Tibial nerve (tissue), 4 donors: ENCODE measurements at places on chromosomes 7 and 10.

DNA sequence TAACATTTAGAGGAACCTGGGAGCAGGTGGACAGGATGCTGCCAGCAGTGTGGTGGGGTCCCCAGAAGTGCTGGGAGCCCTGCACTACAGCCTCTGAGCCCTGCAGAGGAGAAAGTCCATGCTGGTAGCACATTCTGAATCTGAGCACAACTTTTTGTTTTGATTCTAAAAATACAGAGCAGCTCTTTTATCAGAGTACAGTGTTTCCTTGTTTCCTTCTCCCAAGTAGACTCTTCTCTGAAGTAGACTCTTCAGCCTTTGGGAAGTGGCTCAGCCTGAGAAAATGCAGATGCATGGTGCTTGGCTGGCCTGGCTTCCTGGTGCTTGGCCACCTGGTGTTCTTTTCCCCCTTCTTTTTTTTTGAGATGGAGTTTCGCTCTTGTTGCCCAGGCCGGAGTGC is 9.1 kb downstream of the ADCY1 start:
- DNase-seq, result no peak
- no peaks in the 10 kb centered on the region for H3K27me3 ChIP-seq
- H3K4me1 ChIP-seq, result no peaks in the 10 kb centered on the region
- no peak overlapping the region for H3K27ac ChIP-seq

- DNase-seq, result no peak
Measured at GRCh38 chr7:25718596-25718995, 433.4 kb upstream of the NFE2L3 start.

GRCh38 chr10:10092581-10092980 is 925.1 kb upstream of the CELF2 start:
- no peak overlapping the region for H3K27ac ChIP-seq
- H3K4me3 ChIP-seq, result no peak overlapping the region
- no peaks in the 10 kb centered on the region for H3K27me3 ChIP-seq

DNA sequence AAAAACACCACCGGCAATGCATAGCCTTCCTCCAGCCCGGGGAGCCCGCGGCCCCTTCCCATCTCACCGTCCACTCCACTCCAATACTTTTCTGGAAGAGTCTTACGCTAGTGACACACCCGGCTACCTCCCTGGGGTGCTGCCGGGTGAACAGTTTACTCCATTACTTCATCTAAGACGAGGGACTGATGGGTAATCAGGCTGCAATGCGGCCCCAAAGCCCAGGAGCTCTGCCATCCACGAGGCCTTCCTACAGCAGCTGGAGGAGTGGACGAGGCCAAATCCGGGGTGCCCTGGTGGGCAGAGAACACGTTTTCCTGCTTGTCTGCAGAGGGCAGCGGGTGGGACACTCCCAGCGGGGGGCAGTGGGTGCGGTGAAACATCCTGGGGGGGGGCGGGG is 356.2 kb upstream of the SHH start:
- H3K4me1 ChIP-seq, result no peaks in the 10 kb centered on the region
- H3K27me3 ChIP-seq, result no peaks in the 10 kb centered on the region
- no peaks in the 10 kb centered on the region for H3K36me3 ChIP-seq
- no peak for DNase-seq

DNA sequence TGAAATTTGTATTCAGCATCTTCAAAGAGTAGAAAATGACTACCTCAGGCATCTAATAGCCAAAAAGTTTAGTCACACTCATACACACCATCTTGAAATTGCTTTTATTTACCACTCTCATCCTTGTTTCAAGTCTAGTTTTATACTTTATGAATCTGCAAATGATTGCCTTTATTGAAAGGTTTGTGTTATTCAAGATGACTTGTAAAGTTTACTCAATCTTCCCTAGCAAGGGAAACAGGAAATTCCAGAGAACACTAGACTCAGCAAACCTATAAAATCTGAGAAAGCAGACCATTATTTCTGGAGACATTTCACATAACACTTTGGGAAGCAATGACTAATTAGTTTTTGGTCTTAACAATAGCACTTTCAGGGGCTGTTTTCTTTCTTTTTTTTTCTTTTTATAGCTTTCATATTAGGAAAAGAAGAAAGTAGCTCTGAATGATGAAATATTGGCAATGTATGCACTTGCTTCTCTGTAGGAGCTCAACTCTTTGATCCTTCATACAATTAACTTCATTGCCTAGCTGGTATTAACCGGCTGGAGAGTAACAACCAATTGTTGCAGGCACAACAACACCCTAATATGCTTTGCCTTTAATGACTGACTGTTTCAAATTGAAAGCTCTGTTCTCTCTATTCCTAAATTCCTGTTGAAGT is 68.9 kb upstream of the HDAC9 start:
- no peaks in the 10 kb centered on the region for H3K27me3 ChIP-seq
- no peaks in the 10 kb centered on the region for H3K36me3 ChIP-seq
- no peak for DNase-seq
- no peak overlapping the region for H3K4me3 ChIP-seq
- H3K4me1 ChIP-seq, result peaks cover 15% of the 10 kb centered on the region
- H3K27ac ChIP-seq, result no peak overlapping the region

- no peaks in the 10 kb centered on the region for H3K4me1 ChIP-seq
- no peak overlapping the region for H3K4me3 ChIP-seq
- H3K27ac ChIP-seq, result no peak overlapping the region
- no peaks in the 10 kb centered on the region for H3K36me3 ChIP-seq
- DNase-seq, result no peak
- H3K27me3 ChIP-seq, result no peaks in the 10 kb centered on the region
Measured at GRCh38 chr7:90622670-90623069, 26.5 kb downstream of the CDK14 start.

- no peaks in the 10 kb centered on the region for H3K36me3 ChIP-seq
- no peak overlapping the region for H3K27ac ChIP-seq
- H3K27me3 ChIP-seq, result no peaks in the 10 kb centered on the region
- H3K4me1 ChIP-seq, result no peaks in the 10 kb centered on the region
- DNase-seq, result no peak
Measured at GRCh38 chr7:75872073-75872782, 6.6 kb upstream of the RHBDD2 start.

GRCh38 chr10:117186832-117187615 is 10.3 kb upstream of the KCNK18 start:
- no peak overlapping the region for H3K27ac ChIP-seq
- no peak overlapping the region for H3K4me3 ChIP-seq
- H3K4me1 ChIP-seq, result no peaks in the 10 kb centered on the region

DNA sequence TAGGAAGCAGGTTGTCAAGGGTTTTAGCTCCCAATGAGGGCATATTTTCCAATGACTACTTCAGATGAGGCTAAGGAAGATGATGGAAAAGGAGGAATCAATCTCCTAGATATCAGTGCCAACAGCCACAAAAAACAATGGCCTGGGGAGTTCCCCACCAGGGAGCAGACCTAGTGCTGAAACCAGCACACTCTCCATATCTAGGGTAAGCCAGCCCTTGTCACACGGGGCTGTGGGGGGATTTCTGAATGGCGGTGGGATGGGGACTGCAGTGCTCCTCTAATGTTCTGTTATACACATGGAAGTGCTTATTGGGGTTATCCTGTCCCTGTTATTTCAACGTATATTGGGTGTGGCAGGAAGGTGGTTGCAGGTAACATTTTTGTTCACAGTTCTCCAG is 18.5 kb downstream of the EPC1 start:
- H3K36me3 ChIP-seq, result no peaks in the 10 kb centered on the region
- peaks cover 100% of the 10 kb centered on the region for H3K4me1 ChIP-seq
- no peak overlapping the region for H3K27ac ChIP-seq
- no peak for DNase-seq
- H3K27me3 ChIP-seq, result no peaks in the 10 kb centered on the region
- H3K4me3 ChIP-seq, result no peak overlapping the region

DNA sequence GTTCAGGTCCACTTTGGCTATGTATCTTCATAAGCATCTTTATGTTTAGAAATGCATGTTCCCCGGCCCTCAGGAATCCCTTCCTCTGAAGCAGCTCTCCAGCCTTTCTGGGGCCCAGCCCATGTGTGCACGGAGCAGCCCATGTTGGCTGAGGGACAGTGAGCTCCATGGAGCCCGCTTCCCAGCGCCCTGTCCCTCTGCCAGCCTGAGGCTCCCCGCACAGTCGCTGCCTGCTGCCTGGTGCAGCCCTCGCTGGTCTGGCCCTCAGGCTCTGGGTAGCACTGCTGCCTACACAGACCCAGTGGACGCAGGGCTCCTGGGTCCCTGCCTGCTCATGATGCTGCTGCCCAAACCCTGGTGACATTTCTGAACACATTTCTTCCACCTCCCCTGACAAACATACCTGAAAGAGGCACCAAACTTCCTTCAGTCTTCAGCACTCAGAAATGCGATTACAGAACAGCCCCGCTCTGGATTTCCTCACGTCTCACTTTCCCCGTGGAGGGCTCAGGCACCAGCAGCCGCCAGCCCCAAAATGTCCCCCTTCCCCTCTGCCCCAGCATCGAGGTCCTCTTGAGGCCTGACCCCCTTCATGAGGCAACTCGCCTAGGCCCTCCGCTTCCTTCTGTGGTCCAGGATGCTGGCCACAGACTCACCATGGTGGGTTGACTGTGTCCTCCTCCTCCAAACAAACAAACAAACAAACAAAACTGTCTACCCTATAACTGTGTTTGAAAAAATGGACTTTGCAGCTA is 5.0 kb upstream of the TCERG1L start:
- H3K27ac ChIP-seq, result no peak overlapping the region
- no peak overlapping the region for H3K4me3 ChIP-seq
- peaks cover 19% of the 10 kb centered on the region for H3K27me3 ChIP-seq
- DNase-seq, result no peak
- peaks cover 8% of the 10 kb centered on the region for H3K4me1 ChIP-seq
- H3K36me3 ChIP-seq, result no peaks in the 10 kb centered on the region

- no peak for DNase-seq
- no peaks in the 10 kb centered on the region for H3K27me3 ChIP-seq
- no peaks in the 10 kb centered on the region for H3K36me3 ChIP-seq
- H3K4me1 ChIP-seq, result no peaks in the 10 kb centered on the region
- no peak overlapping the region for H3K27ac ChIP-seq
- H3K4me3 ChIP-seq, result no peak overlapping the region
Measured at GRCh38 chr7:124643311-124643811, 122.2 kb downstream of the GPR37 start.

DNA sequence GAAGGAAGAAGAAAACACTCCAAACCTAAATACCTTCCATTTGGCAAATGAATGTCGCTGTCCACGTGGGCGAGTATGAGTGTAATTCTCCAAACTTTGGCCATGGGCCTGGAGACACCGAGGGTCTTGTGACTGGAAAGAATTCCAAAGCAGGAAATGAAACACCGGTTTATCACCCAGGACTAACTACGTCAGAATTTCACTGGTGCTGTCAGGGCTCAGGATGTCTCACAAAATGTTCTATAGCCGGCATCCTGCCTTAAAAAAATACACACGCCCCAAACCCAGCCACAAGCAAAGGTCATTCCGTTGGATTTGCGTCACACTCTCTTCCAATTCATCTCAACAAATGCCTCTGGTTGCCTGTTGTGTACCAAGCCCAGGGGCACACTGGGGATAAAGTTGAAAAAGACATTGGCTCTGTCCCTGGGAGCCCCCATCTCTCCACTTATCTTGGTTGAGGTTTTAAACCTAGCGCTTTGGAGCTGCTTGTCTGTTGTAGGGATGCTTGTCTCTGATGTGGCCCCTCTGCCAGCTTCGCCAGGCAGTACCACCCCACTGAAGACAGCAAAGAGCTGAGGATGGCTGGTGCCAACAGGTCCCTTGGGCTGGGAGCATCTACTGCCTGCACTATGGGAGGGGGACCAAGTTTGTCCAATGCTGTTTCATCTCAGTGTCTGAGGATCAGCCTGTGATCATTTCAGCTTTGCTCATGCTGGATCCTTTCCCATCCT is 31.2 kb downstream of the GSTO2 start:
- no peak overlapping the region for H3K4me3 ChIP-seq
- no peaks in the 10 kb centered on the region for H3K4me1 ChIP-seq
- no peaks in the 10 kb centered on the region for H3K36me3 ChIP-seq
- H3K27ac ChIP-seq, result peak overlapping the region; percentile 78

GRCh38 chr7:37113661-37114355 is 334.9 kb downstream of the ELMO1 start:
- H3K36me3 ChIP-seq, result no peaks in the 10 kb centered on the region
- peaks cover 11% of the 10 kb centered on the region for H3K4me1 ChIP-seq
- no peak overlapping the region for H3K27ac ChIP-seq
- H3K4me3 ChIP-seq, result no peak overlapping the region
- DNase-seq, result no peak
- H3K27me3 ChIP-seq, result no peaks in the 10 kb centered on the region

DNA sequence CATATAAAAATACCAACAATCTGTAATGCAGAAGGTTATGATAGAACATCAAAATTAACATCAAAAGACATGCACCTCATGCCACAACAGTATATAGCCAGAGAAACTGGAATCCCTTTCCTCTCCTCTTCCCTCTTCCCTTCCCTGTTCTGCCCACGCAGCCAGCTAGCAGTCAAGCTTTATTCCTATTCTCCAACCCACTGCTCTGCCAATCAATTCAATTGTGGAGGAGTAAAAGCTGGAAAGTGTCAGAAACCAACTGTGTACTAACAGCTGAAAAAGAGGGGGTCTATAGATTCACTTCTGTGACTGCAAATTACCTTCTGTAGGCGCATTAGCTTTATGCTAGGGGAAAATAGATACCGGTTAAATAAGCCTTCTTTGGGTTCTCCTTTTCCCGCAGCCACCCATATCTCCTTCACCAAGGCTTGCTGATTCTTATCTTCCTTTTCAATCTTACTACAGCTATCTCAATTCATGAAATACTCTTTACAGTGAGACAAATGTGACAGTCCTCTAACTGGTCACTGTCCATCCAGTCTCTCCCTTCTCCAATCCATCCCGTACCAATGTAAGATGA is 16.3 kb downstream of the ABI1 start:
- H3K36me3 ChIP-seq, result no peaks in the 10 kb centered on the region
- no peaks in the 10 kb centered on the region for H3K27me3 ChIP-seq
- no peak for DNase-seq
- H3K27ac ChIP-seq, result no peak overlapping the region

DNA sequence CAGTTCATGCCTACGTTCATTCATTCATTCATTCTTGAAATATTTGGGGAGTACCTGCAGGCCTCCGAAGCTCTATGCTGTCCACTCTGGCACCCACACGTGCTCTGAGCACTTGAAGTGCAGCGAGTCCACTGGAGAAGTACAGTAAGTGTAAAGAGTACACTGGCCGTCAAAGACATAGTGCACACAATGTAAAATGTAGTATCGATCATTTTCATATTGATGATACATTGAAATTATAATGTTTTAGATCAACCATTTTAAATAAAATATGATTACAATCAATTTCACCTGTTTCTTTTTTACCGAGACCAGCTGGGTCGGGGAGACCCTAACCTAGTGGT is 37.0 kb upstream of the PURB start:
- no peaks in the 10 kb centered on the region for H3K4me1 ChIP-seq
- no peak overlapping the region for H3K4me3 ChIP-seq
- no peak for DNase-seq
